ENCODE measurements at places on chromosomes 4 and X.

- no peaks in the 10 kb centered on the region for H3K27me3 ChIP-seq
- no peak overlapping the region for H3K27ac ChIP-seq
- no peaks in the 10 kb centered on the region for H3K4me1 ChIP-seq
- H3K36me3 ChIP-seq, result no peaks in the 10 kb centered on the region
- no peak overlapping the region for H3K4me3 ChIP-seq
- DNase-seq, result no peak
These were observed 171.1 kb upstream of the ANKRD50 start for GRCh38 chr4:124883632-124884031.

DNA sequence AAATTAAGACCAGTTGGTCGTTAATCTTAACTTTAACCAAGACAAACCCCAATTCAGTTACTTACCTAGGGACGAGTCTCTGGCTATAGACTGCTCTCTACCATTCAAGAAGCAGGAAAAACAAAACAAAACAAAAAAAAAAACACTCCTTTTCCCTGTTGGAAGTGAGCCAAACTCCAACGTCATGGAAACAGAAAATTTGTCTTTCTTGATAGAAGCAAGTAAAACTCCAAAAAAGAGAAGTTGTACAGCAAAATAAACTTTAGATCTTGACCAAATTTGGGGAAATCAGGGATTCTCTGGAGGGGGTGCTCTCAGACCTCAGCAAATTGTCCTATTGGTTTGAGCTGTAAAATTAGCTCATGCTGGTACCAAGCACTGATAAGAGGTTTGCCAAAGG is 3.7 kb downstream of the CNGA1 start:
- H3K27ac ChIP-seq, result no peak overlapping the region
- peaks cover 8% of the 10 kb centered on the region for H3K27me3 ChIP-seq
- H3K4me1 ChIP-seq, result peaks cover 16% of the 10 kb centered on the region
- DNase-seq, result peak; percentile 11
- H3K4me3 ChIP-seq, result no peak overlapping the region

GRCh38 chr4:83112678-83113428 is 1.7 kb downstream of the PLAC8 start:
- H3K36me3 ChIP-seq, result no peaks in the 10 kb centered on the region
- no peak for DNase-seq
- H3K27ac ChIP-seq, result no peak overlapping the region
- H3K4me3 ChIP-seq, result no peak overlapping the region
- H3K4me1 ChIP-seq, result peaks cover 36% of the 10 kb centered on the region

DNA sequence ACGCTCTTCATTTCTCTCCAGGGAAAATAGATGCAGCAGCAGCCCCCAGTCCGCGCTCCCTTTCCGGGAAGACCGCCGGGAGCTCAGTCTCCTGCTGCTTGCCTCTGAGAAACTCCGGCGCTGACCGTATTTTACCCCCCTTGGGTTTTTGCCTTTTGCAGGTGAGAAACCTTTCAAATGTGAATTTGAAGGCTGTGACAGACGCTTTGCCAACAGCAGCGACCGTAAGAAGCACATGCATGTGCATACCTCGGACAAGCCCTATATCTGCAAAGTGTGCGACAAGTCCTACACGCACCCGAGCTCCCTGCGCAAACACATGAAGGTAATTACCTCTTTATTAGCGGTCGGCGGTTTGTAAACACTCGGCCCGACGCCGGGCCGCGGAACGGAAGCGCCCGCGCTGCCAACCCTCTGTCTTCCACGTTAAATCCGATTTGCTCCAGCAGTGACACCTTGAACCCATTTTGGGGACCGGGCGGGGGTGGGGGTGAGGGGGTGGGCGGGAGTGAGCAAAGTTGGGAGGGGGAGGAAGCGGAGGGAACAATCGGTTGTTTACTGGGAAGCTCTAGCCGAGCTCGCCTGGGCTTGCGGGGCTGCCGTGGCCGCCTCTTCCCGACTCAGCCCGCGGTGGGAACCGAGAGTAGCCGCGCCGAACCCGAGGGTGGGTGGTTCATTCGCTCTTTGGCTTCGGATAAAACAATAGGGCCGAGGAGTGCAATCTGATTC is 3.0 kb downstream of the ZIC3 start:
- peaks cover 59% of the 10 kb centered on the region for H3K27me3 ChIP-seq
- H3K27ac ChIP-seq, result no peak overlapping the region
- no peak for DNase-seq
- no peak overlapping the region for H3K4me3 ChIP-seq

DNA sequence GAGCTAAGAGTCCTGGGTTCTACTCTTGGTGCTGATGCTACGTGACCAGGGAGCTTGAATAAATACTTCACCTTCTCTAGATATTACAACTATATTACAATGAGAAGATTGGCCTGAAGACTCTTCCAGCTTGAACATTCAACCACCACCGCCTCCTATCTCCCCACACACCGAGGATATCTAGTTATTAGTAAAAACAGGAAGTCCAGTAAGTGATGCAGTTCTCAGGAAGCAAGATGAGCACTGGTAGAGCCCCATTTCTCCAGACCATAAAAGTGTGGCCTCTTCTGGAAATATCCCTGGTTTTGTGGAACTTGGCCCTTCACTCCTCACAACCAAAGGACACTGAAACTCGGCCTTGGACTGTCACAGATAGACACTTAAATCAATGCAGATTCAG is 18.5 kb downstream of the PJA1 start:
- no peak overlapping the region for H3K27ac ChIP-seq
- no peak for DNase-seq
- H3K4me1 ChIP-seq, result no peaks in the 10 kb centered on the region
- no peak overlapping the region for H3K4me3 ChIP-seq
- H3K36me3 ChIP-seq, result no peaks in the 10 kb centered on the region
- H3K27me3 ChIP-seq, result no peaks in the 10 kb centered on the region

GRCh38 chr4:8740666-8741395 is 130.8 kb downstream of the HMX1 start:
- H3K4me1 ChIP-seq, result no peaks in the 10 kb centered on the region
- no peaks in the 10 kb centered on the region for H3K36me3 ChIP-seq

DNA sequence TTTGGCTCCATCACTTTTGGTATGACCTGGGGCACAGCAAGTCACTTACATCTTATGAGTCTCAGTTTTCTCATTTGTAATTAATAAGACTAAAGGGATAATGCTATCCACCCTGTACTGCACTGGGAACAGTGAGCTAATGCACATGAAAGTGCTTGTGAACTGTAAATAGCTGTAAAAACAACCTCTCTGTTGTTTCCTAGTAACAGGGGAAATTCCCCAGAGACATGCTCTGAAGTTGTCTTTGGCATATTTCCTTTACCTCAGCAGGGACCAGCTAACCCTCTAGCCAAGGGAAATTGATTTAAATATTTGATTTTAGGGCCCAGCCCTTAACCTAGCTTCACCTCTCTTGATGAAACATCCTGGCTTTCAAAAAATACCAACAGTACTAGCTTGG is 6.1 kb upstream of the CYSLTR1 start:
- H3K4me3 ChIP-seq, result no peak overlapping the region
- peaks cover 10% of the 10 kb centered on the region for H3K4me1 ChIP-seq
- no peaks in the 10 kb centered on the region for H3K36me3 ChIP-seq

GRCh38 chrX:112731793-112732192 is 52.1 kb upstream of the LHFPL1 start:
- H3K27ac ChIP-seq, result no peak overlapping the region
- no peak for DNase-seq
- H3K4me1 ChIP-seq, result no peaks in the 10 kb centered on the region
- H3K4me3 ChIP-seq, result no peak overlapping the region

- no peak for DNase-seq
- no peaks in the 10 kb centered on the region for H3K4me1 ChIP-seq
- H3K36me3 ChIP-seq, result no peaks in the 10 kb centered on the region
These were observed 412.1 kb upstream of the GRIA3 start for GRCh38 chrX:122771933-122772332.

DNA sequence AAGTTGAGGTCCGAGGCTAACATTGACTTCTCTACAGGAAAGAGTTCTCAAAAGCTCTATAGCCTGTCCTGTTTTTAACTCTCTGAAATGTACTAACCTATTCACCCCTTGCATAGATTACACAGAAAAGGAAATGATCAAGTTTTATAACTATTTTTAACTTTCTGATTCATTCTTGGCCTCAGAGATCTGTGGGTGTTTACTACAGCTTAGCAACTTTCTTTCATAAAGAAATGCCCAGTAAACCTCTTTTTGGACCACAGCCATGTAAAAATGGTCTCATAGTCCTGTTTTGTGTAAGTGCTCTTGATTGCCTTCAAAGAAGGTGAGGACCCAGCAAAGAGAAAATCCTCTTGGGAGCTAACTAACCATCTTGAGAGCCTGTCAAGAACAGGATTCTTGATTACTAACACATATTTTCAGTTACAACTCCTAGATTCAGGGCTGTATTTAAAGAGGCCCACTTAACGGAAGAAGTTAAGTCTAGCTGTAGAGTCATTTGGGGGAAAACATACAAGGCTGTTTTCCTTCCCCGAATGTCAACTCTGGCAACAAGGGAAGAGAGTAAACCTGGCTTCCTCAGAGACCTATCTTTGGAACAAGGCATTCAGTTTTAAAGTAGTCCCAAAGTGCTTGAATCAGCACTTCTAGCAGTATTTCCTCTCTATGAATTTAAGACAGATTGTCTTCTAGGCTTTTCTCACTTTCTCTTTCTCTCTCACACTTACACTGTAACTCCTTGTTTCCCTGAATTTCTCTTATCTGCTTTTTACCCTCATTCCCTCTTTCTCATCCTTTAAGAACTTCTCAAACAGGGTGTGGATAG is 78.2 kb downstream of the IL21 start:
- no peak overlapping the region for H3K4me3 ChIP-seq
- DNase-seq, result no peak
- no peak overlapping the region for H3K27ac ChIP-seq
- no peaks in the 10 kb centered on the region for H3K27me3 ChIP-seq

DNA sequence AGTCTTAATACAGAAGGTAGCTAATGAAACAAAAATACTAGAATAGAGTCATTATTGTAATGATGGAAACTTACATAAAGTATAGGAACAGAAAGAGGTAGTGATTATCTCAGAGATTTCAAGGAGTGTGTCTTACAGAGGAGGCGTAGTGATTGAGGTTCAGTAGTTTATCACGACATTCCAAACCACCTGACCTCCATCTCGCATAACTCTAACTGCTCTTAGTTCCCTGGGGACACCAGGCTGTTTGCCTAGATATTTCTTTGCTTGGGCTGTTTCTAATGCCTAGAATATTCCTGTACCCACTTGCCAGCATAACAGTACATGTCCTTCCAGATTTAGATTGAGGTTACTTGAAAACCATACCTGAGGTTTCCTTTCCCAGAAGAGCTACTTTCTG is 29.1 kb downstream of the STAG2 start:
- no peak for DNase-seq
- H3K27ac ChIP-seq, result no peak overlapping the region
- H3K36me3 ChIP-seq, result no peaks in the 10 kb centered on the region
- no peaks in the 10 kb centered on the region for H3K27me3 ChIP-seq

DNA sequence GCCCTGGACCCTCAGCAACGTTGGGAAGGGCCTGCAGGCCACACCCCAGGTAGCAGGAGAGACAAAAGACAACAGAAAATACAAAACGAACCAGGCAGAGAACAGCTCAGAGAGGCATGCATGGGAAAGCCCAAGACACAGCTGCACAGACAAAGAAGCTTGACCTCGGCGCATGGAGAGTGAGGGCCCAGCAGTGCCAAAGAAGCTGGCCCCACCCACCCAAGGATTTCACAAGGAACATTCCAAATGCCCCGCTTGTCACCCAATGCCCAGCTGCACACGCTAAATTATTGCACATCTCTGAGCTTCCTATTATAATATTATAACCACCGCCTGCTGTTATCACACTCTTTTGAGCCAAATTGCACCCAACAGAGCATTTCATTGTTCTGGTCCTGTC is 147.7 kb upstream of the TBL1X start:
- H3K4me1 ChIP-seq, result no peaks in the 10 kb centered on the region
- H3K4me3 ChIP-seq, result no peak overlapping the region
- H3K27ac ChIP-seq, result no peak overlapping the region
- no peak for DNase-seq

DNA sequence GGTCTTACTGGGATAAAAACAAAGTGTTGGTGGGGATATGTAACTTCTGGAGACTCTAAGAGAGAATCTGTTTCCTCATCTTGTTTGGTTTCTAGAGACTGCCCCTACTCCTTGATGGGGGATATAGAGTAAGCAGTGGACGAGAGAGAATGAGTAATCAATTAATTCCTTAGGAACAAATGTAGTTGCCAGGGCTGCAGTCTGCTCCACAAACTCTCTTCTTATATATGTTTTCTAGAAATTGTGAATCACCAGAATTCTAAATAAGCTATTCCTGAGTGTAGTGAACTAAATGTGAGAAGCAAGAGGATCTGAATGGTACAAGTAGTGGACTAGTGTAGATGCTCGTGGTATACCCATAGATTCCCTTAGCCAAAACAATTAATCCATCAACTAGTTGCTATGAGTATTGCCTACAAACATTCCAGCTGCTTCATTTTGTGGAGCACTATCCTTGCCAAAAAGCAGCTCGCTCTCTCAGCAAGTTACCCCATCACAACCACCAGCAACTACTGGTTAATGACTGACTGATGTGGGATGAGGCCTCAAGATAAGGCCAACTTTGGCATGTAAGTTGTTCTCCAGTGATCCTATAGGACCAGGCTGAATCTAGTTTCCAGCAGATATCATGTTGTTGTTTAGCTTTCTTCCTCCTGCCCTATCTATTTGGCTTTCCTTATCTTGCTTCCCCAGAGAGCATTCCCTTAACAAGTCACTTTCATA is 273.0 kb downstream of the SLC7A11 start:
- H3K27me3 ChIP-seq, result no peaks in the 10 kb centered on the region
- no peaks in the 10 kb centered on the region for H3K36me3 ChIP-seq
- DNase-seq, result no peak
- no peak overlapping the region for H3K27ac ChIP-seq

DNA sequence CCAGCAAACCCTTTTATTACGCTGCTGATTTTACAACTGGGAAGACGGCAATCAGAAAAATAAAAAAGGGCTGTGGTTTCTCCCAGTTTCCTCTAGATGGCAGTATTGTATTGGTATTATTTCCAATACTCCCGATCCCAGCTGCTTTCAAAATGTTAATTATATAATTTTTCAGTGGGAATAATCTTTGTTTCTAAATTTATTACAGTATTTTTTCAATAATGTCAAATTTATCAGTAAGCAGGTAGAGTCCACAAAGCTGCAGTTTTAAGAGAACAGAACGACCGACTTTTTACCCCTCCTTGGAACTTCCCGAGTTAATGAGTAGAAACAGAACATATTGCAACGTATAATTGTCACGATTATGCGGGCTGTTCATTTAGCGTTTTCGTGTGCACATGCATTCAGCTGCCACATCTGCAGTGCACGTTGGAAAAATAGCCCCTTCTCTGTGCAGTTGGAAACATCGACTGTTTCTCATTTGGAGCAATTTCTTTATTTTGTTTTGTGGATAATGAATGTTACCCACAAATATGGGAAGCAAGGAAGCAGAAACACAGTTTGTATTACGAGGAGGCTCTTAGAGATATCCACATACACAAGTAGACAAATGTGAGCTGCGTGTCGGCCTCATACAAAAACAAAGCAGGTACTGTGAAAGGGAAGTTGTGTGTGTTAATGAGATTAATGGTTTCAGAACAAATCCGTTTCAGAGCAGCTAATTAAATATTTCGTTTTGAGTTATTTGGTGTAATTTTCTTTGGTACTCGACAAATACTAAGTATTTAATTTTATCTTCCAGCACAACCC is 188.0 kb downstream of the STIM2 start:
- no peak overlapping the region for H3K4me3 ChIP-seq
- H3K36me3 ChIP-seq, result no peaks in the 10 kb centered on the region
- H3K27ac ChIP-seq, result no peak overlapping the region
- H3K27me3 ChIP-seq, result no peaks in the 10 kb centered on the region

GRCh38 chr4:74375824-74376426 is 11.0 kb downstream of the EREG start:
- H3K4me3 ChIP-seq, result no peak overlapping the region
- H3K27me3 ChIP-seq, result no peaks in the 10 kb centered on the region
- no peaks in the 10 kb centered on the region for H3K36me3 ChIP-seq
- no peak overlapping the region for H3K27ac ChIP-seq
